ENCODE measurements at places on chromosomes 7 and 10. TPM values are rescaled to one million over a fixed set of nuclear protein-coding genes. Genes with fewer than 3 reads are reported as not detected.

GRCh38 chr10:93947524-93947923, 46.2 kb upstream of the PLCE1 start:
- no peak for DNase-seq

GRCh38 chr7:70354409-70355169, 756.3 kb downstream of the AUTS2 start:
- no peak for DNase-seq

- DNase-seq: peak; percentile 61
Observed at GRCh38 chr10:42753126-42753506, 29.5 kb upstream of the BMS1 start.

DNA sequence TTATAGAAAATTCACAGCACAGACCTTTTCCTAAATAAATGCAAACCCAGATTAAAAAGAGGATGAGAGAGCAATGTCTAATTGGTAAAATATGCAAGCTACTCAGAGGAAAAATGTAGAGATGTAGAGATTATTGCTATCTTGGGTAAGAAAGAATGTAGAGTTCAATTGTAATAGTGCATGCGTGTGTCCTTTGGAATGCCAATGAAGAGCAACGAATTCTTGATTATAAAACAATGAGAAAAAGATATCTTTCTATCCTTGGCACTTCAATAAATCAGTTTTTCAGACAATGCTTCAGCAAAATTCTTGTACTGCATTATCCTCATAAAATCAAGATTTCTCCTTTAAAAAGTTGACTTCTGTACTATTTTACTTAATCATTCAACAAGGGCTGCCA, 50.9 kb downstream of the SEMA3D start:
- no peak for DNase-seq

DNA sequence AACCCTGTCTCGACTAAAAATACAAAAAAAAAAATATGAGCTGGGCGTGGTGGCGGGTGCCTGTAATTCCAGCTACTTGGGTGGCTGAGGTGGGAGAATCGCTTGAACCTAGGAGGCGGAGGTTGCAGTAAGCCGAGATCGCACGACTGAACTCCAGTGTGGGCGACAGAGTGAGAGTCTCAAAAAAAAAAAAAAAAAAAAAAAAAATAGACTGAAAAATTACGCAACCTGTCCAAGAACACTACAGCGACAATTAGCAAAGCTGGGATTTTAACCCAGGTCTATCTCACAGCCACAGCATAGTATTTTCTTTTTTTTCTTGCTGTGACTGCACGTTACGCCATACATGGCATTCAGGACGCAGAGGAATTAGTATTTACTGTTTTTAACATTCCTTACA, 1.1 kb upstream of the RABGEF1 start:
- no peak for DNase-seq

GRCh38 chr10:30062090-30062489, 2.7 kb upstream of the JCAD start:
- DNase-seq: no peak

GRCh38 chr7:105493923-105494315, 28.2 kb downstream of the PUS7 start:
- peak; percentile 44 for DNase-seq

GRCh38 chr7:17093461-17093860, 205.0 kb upstream of the AHR start:
- DNase-seq: no peak

GRCh38 chr7:151829707-151830106, 47.2 kb downstream of the PRKAG2 start:
- DNase-seq: no peak

DNA sequence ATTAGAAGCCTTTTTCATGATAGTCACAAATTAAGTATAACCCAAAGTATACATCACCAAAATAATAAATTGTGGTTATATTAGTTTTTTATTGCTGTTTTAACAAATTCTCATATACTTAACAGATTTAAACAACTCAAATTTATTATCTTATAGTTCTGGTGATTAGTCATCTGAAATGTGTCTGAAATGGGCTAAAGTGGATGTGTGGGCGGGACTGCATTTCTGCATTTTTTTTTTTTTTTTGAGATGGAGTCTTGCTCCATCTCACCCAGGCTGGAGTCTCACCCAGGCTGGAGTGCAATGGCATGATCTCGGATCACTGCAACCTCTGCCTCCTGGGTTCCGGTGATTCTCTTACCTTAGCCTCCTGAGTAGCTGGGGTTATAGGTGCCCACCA, 891.5 kb upstream of the CELF2 start:
- DNase-seq: no peak

- DNase-seq: no peak
Observed at GRCh38 chr10:31058795-31059703, 27.4 kb upstream of the ZNF438 start.

- no peak for DNase-seq
Observed at GRCh38 chr10:113142601-113143362, 192.7 kb downstream of the TCF7L2 start.

DNA sequence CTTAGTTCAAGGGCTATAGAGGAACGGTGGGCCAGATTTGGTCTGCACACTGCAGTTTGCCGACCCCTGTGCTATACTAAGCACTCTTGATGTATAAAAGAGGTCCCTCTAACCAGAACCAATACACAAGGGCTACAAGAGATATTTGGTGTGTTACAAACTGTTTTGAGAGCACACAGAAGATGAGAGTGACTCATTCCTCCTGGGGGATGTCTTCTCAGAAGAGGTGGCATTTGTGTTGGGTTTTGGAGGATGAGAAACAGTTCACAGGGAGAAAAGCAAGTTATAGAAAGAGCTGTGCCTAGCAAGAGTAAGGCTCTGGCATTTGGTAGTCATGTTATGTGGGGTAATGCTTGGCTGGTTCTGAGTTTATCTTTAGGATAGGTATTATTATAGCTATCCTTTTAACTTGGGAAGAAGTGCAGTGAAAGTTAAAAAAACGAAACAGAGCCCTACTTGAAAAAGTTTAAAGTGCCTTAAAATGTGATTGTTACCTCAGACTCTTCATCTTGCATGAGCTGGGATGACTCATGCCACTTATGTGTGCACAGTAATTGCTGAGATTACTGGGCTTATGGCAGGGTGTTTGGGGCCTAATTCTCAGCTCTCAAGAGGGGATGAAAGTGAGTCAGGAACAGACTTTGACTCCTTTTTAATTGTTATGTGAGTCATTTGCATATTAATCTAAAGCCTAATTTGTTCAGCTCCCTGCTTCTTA, 160.4 kb downstream of the KIF20B start:
- DNase-seq: no peak

- no peak for DNase-seq
Observed at GRCh38 chr10:65430979-65431378, 1494.9 kb upstream of the LRRTM3 start.

GRCh38 chr7:37000511-37000910, 276.2 kb upstream of the AOAH start:
- DNase-seq: no peak

GRCh38 chr7:30924624-30925023, 13.0 kb downstream of the AQP1 start:
- no peak for DNase-seq

DNA sequence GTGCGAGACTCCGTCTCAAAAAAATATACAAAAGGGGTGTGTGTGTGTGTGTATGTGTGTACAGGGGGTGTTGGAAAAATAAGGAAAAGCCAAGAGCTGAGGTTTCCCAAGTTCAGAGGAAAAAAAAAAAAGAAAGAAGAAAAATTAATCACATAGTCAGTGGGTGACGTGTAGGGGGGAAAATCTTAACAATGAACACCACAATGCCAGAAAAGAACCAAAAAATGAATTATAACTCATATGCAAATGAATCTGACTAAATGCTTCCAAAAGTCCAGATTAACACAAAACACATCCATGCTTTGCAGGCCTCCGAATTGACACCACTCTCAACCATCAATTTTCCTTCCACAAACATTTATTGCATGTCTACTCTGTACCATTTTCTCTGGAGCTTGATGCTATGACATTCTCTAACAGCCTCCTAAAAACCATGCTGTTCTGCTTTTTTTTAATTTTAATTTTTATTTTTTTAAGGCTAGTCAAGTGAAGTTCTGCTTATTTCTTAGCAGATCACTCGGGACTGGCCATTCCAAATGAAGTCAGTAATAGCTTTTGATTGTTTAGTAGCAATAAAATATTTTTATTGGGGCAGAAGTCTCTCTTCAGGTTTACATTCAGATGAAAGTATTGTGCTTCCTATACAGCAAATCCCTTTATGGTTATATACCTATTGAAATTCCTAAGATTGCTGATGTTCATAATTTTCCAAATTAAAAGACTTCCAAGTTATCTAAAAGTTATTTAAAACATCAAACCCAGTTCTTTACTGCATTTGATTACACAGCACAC, 133.8 kb downstream of the CNOT4 start:
- no peak for DNase-seq

DNA sequence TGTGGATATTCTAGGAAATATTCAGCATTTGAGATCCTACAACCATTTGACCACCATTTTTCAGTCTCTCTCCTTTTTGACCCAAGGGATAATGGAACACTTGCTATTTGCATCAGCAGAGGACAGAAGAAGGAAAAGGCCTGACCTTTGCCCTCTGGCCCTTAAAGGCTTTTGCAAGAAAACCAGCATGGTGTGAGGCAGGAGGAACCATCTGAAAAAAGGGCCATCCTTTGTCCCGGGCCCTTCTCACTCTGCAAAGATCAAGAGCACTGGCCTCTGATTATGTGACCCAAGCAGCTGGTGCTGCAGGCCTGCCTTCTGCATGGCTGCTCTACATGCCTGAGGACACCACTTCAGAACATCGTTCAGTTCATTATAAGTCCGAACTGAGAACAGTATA, 133.3 kb upstream of the STK17A start:
- DNase-seq: no peak

GRCh38 chr7:41238851-41239331, 464.0 kb downstream of the INHBA start:
- DNase-seq: no peak

DNA sequence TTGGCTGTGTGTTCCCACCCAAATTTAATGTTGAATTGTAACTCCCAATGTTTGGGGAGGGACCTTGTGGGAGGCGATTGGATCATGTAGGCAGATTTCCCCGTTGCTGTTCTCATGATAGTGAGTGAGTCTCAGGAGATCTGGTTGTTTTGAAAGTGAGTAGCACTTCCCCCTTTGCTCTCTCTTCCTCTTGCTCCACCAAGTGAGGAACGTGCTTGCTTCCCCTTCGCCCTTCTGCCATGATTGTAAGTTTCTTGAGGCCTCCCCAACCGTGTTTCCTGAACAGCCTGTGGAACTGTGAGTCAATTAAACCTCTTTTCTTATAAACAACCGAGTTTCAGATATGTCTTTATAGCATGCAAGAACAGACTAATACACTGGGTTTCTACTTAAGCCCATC, 176.3 kb downstream of the CDK14 start:
- DNase-seq: no peak

The MALRD1 gene
- 3.9 TPM for total RNA-seq

The HBP1 gene
- total RNA-seq: 41.8 TPM

The MYL10 gene
- not detected for total RNA-seq

The TCF7L2 gene
- 35.8 TPM for total RNA-seq

The TMEM196 gene
- total RNA-seq: not detected

The LRIT1 gene
- not detected for total RNA-seq

All from ovary (tissue), 10 donors.